NCI-H526 (cell line): ENCODE measurements at places on chromosomes 6 and 20.

GRCh38 chr6:37507077-37507476 lies 7.4 kb upstream of the CCDC167 start:
- no peak for DNase-seq

DNA sequence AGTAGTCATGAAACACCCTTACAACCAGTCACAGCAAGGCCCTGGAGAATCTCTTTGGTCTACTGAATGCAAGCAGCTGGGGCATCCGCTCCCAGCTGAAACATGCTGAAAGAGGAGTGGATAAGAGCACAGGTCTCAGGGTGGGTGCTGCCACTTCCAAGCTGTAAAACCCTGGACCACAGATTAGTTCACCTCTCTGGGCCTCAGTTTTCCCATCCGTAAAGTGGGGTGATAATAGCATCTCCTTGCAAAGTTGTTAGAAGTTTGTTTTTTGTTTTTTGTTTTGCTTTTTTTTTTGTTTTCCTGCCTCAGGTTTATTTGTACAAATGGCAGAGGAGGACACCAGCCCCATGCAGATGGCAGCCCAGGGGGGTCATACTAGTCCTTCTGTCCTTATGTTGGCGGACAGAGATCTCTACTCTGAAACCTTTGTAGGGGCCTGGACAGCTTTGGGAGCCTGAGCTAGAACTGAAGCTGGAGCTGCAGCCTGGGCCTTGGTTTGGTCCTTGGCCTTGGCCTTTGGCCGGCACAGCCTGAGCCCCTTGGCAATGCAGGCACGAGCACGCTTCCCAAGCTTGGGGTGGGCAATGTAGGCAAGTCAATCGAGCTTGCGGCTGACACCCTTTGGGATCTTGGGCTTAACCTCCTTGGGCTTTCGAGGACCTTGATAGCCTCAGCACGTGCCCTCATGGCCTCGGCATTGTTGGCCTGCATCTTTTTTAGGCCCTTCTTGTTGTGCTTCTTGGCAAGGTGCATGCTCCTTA lies 38.2 kb downstream of the MRPL14 start:
- DNase-seq = no peak

DNA sequence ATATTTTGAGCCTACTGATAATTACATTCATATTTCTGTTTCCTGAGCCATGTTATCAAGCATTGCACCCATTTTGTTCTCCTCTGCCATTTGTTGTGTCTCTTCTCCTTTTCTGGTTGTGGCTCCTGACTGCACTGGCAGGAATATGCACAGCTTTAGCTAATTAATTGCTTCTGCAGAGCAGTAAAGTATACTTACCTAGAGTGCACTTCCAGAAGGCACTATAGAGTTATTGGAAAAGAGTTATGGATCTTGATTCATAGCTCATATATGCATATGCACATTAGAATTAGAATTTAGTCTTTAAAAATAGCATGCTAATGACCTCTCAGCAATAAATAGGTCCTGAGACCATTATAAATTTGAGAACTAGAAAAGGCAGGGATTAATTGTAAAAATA lies 262.6 kb downstream of the NKAIN2 start:
- no peak for DNase-seq

DNA sequence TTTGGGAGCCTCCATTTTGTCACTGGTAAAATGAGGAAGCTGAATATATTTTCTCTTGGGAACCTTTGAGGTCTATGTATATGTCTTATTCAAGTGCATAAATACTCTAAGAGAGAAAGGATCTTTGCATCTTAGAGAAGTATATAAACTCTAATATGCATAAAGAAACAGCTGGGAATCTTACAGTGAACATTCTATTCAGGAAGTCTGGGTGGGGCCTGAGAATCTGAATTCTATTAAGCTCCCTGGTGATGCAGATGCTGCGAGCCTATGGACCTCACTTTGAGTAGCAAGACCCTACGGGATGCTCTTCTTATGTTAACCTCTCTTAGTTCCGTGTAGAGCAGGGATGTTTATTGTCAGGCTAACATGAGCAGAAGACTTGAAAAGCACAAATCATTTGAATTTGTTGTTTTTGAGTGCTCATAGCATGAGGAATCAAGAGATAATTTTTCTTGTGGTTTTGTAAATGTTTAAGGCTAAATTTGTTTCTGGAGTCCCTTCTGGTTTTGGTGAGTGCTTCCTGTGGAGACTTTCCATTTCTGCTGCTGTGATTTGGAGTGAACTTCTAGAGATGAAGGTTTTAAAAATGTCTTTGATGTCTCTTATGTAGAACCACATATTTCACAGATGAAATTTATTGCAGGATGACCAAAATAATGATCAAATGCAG lies 281.2 kb upstream of the JAG1 start:
- DNase-seq = no peak

GRCh38 chr6:97294451-97294850 lies 11.4 kb upstream of the MMS22L start:
- no peak for DNase-seq

- DNase-seq = no peak
These were observed 2.9 kb upstream of the MDFI start for GRCh38 chr6:41635365-41635764.

- DNase-seq = no peak
These were observed 28.0 kb upstream of the ANGPT4 start for GRCh38 chr20:944148-944547.

DNA sequence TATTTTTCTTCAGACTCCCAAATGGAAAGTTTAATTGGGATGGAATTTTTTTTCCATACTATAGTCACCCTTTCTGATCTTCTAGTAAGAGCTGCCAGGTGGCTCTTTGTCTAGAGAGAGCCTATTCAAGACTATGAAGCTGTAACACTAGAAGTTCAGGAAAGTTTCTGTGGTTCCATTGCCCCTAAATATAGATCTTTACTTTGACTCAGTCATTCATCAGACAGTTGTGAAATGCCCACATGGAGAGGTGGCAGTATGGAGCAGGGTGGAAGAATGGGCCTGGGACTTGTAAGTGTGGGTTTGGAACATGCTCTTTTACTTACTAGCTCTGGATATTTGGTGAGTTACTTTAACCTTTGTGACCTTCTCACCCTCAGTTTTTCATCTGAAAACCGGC lies 87.8 kb downstream of the CTNNBL1 start:
- DNase-seq = no peak

DNA sequence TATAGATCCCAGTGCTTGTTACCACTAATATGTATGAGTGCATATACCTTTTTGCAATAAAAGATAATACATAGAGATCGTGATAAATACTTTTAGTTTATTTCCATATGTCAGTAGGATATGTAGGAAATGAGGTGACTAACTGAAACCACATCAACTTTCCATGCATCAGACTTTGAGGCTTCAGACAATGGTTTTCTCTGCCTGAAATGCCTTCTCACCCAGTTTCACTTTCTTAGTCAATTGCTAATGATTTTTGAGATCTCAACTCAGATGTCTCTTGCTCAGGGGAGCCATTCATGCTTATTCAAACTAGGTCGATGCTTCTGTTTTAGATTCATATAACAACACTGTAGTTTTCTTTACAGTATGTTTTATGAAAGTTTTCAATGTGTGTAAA lies 626.6 kb upstream of the ADGRB3 start:
- no peak for DNase-seq

- peak; percentile 86 for DNase-seq
These were observed 61.2 kb upstream of the SGK1 start for GRCh38 chr6:134379076-134379475.

- DNase-seq = no peak
These were observed 64.4 kb upstream of the COL21A1 start for GRCh38 chr6:56311533-56312448.

- no peak for DNase-seq
These were observed 42.3 kb downstream of the TMC2 start for GRCh38 chr20:2578475-2579192.

GRCh38 chr6:149898966-149899365 lies 1.1 kb upstream of the RAET1E start:
- DNase-seq = no peak

DNA sequence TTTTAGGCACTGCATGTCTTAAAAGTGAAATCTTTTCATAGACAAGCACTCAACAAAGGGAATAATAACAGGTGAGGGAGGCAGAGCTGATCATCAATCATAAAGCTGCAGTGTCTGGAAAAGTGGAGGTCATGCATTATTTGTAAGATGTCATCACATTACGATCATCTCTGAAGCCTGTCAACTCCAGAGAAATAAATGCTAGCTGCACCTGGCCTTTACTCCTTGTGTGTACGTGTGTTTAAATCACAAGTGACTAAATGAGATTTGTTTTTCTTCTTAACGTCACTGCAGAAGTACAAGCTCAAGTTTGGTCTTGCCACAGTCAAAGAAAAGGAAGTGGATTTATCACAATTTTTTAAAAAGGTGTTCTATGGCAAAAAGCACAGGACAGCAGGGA lies 275.5 kb upstream of the SGK1 start:
- DNase-seq = no peak

- DNase-seq = peak; percentile 19
These were observed 11.2 kb downstream of the SIRPB2 start for GRCh38 chr20:1479831-1480595.

GRCh38 chr20:24969186-24970029 lies 20.3 kb downstream of the CST7 start:
- no peak for DNase-seq

GRCh38 chr6:169966312-169967181 lies 215.1 kb downstream of the ERMARD start:
- DNase-seq = no peak

DNA sequence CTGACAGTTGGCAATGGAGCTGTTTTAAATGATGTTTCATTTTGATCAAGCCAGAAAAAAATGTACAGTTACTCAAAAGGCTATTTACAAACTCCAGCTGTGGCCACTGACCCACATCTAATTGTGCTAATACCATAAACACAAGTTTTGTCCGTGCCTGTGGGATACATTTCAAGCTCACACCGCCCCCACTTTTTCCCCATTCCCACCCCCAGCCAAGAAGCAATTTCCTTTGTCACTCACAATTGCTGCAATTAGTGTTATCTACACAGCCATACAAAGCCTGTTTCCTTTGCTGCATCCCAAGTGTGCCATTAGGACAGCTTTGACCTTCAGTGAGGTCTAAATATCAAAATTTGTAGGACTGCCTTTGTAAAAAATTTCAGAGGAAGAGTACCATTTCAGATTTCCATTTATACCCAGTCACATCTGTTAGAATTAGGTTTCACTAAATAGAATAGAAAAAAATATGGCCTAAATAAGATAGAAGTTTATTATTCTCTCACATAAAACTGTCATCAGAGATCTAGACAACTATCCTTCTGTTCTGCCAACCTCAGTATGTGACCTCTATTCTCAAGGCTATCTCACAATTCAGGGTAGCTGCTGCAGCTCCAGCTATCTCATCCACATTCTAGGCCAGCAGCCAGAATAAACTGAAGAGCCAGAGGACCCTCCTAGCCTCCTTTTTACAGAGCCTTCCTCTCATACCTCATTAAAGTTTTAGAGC lies 202.6 kb downstream of the NFATC2 start:
- no peak for DNase-seq

DNA sequence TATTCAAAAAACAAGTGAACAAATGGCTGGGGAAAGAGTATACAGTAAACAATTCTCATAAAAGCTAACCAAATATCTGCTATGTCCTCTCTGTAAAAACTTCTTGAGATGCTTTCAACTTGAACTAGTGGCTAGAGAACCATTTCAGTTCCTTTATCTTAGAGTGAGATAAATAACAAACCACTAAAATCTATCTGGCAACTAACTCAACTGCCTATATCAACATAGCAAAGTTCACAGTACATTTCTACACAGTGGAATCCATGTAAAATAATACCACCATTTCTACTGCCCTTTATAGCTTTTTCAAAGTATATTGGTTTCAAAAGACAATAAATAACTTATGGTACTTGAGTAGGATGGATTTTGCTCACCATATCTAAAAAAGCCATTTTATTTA lies 95.1 kb downstream of the MMS22L start:
- DNase-seq = no peak

DNA sequence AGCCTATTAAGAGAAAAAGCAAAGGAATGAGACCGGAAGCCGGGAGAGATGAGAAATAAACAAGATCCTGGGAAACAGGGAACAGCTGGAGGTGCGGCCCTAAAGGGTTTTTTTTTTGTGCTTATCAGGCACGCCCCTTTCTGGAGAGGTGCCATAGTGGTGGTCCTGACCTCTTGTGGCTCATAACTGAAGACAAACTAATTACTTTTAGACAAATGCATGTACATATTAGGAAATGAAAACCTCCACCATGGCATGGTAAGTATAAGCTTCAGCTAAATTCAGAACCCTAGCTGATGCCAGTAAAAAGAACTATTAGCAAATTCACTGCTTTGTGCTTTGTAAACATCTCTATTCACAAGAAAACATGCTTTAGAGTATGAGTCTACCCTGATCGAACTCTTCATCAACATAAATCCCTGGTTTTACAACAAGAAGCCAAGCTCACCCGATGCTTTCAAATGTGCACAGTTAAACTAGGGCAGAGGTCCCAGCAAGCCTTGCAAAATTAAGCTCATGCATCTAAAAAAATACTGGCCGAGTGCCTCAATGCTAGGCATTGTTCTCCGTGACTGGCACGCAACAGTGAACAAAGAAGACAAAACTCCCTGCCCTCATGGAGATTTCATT lies 96.4 kb upstream of the MRPS10 start:
- DNase-seq = no peak

DNA sequence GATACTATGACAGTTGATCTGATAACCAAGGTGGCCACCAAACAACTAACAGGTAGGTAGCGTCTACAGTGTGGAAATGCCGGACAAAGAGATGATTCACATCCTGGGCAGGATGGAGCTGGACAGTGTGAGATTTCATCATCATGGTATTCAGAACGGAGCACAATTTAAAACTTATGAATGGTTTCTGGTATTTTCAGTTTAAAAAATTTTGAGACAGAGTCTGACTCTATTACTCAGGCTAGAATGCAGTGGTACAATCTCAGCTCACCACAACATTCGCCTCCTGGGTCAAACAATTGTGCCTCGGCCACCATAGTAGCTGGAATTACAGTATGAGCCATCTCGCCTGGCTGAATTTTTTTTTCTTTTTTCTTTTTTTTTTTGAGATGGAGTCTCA lies 43.8 kb downstream of the CEP57L1 start:
- DNase-seq = no peak

DNA sequence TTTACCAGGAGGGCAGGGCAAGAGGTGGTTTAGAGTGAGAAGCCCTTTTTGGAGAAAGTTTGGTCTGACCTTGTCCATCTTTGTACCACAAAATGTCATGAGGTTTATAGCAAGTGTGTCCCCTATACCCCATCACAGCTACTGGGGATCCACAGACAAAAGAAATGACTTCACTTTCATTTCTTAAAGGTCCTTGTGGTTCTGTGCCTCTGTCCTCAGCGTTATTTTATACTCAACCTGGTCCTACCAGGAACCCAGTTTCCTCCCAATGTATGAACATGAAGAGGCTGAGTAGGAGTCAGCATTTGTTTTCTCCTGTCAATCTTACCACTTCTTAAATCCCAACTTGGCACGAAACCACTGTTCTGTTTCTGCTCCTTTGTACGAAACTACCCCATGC lies 157.6 kb downstream of the NFATC2 start:
- DNase-seq = no peak

GRCh38 chr20:19786311-19786710 lies 28.3 kb downstream of the RIN2 start:
- peak; percentile 84 for DNase-seq
